Activated CD4-positive, alpha-beta T cell treated with anti-CD3 and anti-CD28 coated beads for 4 hours (primary cell): ENCODE measurements at places on chromosomes 16 and 17.

GRCh38 chr17:36196131-36196486 is 449 bp downstream of the CCL3L1 start:
- DNase-seq: no peak

DNA sequence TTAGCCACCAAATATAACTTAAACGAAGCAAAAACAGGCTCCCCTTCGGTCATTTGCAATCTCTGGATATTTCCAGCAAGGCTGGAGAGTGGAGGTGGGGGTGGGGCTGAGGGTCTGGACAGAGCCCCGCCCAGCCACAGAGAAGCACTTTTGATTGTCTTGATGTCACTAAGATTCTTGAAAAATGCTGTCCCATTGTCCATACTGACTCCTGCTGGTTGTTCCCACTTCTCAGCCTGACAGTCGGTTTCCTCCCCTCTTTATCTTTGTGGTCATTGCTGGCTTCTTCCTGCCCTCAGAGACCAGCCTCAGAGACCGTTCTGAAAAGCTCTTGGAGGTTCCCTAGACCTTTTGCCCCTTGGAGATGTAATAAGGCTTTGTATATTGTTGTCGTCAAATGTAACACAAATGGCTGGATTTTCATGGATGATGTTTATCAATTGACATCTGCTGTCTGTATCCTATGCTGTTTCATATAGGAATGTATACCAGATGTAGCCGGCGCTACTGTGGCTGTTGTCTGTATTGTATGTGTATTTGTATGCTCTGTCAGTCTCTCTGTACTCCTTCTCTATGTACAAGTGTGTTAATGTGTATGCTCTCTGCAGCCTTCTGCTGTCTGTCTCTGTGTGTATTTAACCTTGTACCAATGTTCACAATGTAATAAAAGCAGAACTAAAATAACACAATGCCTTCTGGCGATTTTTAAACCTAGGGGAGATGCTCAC is 94.8 kb upstream of the DNAH9 start:
- DNase-seq: no peak

GRCh38 chr16:58451945-58452401 is 48.0 kb upstream of the NDRG4 start:
- DNase-seq: no peak

DNA sequence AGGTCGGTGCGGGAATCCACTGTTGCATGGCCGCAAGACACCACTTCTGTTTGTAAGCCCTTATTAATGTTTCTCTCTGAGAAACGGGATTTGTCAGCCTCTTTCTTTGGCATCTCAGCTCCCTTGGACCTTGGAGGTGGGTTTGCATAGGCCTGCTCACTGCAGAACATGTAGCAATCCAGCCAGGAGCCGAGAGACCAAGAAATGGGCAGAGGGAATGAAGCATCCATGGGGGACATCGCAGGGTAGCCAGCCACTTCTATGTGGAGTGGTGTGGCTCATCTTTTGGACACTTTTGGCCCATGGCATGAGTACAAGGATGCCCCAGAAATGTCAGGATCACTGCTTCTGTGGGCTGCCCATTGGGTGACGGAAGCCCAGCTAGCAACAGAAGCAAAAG is 79.4 kb downstream of the GSG1L start:
- no peak for DNase-seq

DNA sequence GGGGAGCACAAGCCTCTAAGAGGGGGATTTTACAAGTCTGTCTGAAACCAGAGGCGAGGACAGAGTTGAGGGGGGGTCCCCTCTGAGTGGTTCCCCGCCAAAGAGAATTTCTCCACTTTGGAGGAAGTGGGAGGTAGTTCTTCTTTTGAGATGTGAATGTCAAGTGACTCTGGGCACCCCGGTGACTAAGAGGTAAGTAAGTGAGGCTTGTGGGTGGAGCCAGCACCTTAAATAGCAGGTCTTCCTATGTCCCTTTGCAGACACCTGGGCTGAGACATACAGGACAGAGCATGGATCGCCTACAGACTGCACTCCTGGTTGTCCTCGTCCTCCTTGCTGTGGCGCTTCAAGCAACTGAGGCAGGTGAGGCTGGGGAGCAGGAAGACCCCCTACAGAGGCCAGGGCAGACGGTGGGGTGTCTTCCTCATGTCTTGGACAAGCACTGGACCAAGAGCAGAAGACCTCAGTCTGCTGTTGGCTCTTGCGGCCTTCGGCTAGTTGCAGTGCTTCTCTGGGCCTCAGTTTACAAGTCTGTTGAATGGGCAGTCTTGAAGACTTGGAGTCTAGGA is at the start of gene CCL22:
CCL22 (plus strand) TSS at position 257 of the 569 bp plus-strand sequence; CDS start at position 291, 34 bp downstream.
- DNase-seq: no peak

GRCh38 chr16:10601444-10602408 is 21.3 kb upstream of the EMP2 start:
- no peak for DNase-seq

DNA sequence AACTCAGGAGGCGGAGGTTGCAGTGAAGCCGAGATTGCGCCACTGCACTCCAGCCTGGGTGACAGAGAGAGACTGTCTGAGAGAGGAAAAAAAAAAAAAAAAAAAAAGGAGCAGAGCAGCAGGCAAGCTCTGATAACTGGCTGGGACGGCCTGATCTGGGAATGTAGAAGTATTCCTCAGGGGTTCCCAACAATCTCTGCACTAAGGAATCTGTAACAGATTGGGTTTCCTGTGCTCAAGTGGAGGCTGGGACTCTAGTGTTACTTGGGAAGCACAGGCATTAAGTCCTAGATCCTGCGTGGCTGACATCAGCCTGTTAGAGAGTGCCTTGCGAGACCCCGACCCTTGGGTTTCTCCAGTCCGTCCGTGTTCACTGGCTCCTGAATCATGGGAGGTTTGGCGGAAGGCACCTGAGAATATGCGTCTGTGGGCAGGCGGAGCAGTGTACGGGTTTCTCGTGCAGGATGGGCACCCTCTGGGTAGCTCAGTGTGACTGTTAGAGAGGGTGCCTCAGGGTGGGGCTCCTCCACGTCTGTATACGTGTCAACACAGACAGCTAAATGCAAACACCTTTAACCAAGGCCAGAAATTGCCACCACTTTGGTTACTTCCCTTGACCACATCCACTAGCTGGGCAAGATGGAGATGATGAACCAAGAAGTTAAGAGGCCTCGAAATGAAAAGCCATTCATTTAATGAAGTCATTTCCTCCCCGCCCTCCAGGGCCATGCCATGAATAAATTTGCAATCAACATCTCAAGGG is 174.9 kb upstream of the RPL38 start:
- no peak for DNase-seq

DNA sequence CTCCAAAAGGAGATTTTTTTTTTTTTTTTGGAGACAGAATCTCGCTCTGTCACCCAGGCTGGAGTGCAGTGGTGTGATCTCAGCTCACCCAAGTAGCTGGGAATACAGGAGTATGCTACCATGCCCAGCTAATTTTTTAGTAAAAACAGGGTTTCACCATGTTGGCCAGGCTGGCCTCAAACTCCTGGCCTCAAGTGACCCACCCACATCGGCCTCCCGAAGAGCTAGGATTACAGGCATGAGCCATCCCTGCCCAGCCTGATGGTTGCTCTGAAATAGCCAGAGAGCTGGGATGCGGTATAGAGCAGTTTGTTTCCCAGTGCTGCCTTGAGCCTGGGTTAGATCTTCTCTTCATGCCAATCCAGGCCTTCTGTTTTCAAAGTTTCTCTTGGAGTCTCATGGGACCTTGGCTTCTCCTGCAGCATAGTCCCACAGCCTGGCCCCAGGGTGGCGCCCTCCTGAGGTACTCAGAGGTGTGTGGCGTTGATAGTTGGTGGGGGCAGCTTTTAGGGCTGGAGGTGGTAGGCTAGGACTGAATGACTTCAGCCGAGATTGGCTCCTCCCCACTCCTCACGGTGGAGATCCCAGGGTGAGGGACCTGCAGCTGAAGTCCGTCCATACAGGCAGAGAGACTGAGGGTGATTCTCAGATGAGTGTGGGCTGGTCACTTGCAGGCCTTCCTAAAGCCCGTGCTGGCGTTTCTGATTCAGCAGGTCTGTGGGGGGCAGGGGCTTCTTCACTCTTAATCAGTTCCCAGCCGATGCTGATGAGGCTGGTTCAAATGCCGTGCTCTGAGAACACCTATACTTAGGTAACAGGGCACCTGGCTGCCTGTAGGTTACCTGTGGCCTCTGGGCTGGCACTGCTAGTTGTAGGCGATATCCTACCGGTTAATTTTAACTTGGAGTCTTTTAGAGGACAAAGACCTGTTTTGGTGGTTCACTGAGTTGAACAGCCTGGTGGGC is 52.0 kb downstream of the TNFRSF13B start:
- DNase-seq: no peak
